ENCODE measurements at places on chromosomes 5 and 9. TPM values are rescaled to one million over a fixed set of nuclear protein-coding genes. Genes with fewer than 3 reads are reported as not detected.

ADRA1B gene
- not detected for total RNA-seq

SH3RF2 gene
- not detected for total RNA-seq

CCNO gene
- not detected for total RNA-seq

GMCL2 gene
- not detected for total RNA-seq

MEGF9 gene
- total RNA-seq, result 14.2 TPM

TERT gene
- not detected for total RNA-seq
